ENCODE measurements at places on chromosomes 6 and 20. TPM values are rescaled to one million over a fixed set of nuclear protein-coding genes. Genes with fewer than 3 reads are reported as not detected.

Gene KIF16B
- total RNA-seq = 7.4 TPM

Gene SLC17A2
- total RNA-seq = not detected

Gene LST1
- total RNA-seq = 1.7 TPM

Gene FAM83C
- total RNA-seq = not detected

Gene EBF4
- not detected for total RNA-seq

Gene KCNK16
- not detected for total RNA-seq

Gene TMEM151B
- not detected for total RNA-seq

Gene SMPDL3A
- 0.81 TPM for total RNA-seq

Gene LTB
- total RNA-seq = 0.51 TPM

Gene HTR1E
- total RNA-seq = not detected

DNA sequence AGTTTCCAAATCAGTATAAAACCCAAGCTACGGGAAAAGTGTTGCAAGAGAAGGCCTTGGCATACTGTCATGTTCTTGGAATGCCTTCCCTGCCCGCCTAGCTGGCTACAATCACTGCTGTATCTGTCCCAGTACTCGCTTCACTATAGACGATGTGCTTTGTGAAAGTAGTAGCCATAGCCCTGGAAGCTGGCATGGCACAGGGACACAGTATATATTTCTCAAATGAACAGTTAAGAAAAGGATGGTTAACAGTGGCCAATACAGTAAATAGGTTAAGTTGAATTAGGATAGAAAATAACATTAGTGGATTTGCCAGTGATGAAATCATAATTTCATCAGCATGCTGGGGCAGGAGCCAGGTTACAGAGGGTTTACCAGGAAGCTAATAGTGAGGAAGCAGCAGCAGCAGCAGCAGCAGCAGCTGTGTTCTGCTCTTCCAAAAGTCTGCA lies 499.3 kb downstream of the CDKAL1 start:
- no peak overlapping the region for H3K27ac ChIP-seq
- H3K36me3 ChIP-seq = no peaks in the 10 kb centered on the region
- H3K27me3 ChIP-seq = no peaks in the 10 kb centered on the region

DNA sequence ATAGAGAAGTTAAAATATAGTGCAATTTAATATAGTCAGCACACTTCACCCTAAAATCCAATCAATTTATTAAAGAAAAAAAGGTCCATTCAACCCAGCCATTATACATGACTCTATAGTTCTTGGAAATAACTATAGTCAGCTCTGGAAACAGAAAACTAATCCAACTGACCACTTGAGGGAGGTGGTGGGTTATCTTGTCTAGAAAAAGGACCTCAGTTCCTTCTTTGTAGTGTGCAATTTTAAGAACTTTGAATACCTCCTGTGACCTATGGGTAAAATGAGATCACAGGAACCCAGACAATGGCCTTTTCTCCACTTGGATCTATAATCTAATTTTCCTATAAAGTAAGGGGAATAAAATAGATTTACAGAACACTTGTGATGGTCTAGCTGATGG lies 163.6 kb upstream of the CENPW start:
- no peak overlapping the region for H3K27ac ChIP-seq
- H3K36me3 ChIP-seq = no peaks in the 10 kb centered on the region
- peaks cover 2% of the 10 kb centered on the region for H3K4me1 ChIP-seq

GRCh38 chr6:166251655-166252054 lies 56.5 kb downstream of the PRR18 start:
- DNase-seq = no peak
- peaks cover 19% of the 10 kb centered on the region for H3K4me1 ChIP-seq
- no peaks in the 10 kb centered on the region for H3K36me3 ChIP-seq
- H3K4me3 ChIP-seq = no peak overlapping the region
- no peak overlapping the region for H3K27ac ChIP-seq

- H3K36me3 ChIP-seq = no peaks in the 10 kb centered on the region
- H3K27ac ChIP-seq = no peak overlapping the region
- no peaks in the 10 kb centered on the region for H3K27me3 ChIP-seq
- H3K4me1 ChIP-seq = peaks cover 5% of the 10 kb centered on the region
Measured at GRCh38 chr20:1005452-1006027, 3.4 kb upstream of the RSPO4 start.

DNA sequence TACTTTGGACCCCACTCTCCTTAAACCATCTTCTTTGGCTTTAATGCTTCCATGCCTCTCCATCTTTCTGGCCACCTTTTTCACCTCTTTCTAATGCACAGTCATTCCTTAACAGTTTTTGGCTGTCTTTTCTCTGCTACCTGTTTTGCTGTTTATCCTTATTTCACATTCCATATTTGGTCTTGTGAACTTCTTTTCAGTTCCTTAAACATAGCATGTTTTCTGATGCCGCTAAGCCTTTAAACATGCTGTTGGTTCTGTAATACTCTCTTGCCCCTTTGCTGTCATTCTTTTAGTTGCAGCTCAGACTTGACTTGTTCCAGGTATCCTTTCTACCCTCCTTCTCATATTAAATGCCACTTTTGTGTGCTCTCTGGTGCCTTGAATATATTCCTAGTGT lies 35.8 kb downstream of the TOP1 start:
- H3K27ac ChIP-seq = no peak overlapping the region
- H3K4me1 ChIP-seq = peaks cover 16% of the 10 kb centered on the region
- no peak for DNase-seq

DNA sequence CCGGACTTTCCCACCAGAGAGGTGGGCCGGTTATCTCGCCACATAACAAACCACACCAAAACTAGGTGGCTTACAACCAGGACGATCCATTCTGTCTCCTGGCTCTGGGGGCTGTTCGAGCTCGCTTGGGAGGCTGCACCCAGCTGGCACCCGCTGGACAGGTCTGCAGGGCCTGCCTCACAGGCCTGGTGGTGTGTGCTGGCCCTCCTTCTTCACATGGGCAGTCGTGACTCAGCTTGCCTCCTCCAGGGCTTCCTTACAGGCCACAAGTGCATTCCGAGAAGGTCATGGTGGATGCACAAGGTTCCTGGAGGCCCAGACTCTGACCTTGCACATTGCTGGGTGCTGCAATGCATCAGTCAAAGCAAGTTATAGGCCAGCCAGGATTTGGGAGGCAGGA lies 34.2 kb downstream of the FOXF2 start:
- H3K27me3 ChIP-seq = peaks cover 23% of the 10 kb centered on the region
- no peak overlapping the region for H3K4me3 ChIP-seq
- H3K4me1 ChIP-seq = no peaks in the 10 kb centered on the region
- no peak for DNase-seq
- H3K27ac ChIP-seq = no peak overlapping the region

- no peak for DNase-seq
- H3K27me3 ChIP-seq = no peaks in the 10 kb centered on the region
- no peak overlapping the region for H3K4me3 ChIP-seq
- H3K36me3 ChIP-seq = no peaks in the 10 kb centered on the region
- no peak overlapping the region for H3K27ac ChIP-seq
- H3K4me1 ChIP-seq = no peaks in the 10 kb centered on the region
Measured at GRCh38 chr6:108492131-108492766, 68.5 kb upstream of the FOXO3 start.

DNA sequence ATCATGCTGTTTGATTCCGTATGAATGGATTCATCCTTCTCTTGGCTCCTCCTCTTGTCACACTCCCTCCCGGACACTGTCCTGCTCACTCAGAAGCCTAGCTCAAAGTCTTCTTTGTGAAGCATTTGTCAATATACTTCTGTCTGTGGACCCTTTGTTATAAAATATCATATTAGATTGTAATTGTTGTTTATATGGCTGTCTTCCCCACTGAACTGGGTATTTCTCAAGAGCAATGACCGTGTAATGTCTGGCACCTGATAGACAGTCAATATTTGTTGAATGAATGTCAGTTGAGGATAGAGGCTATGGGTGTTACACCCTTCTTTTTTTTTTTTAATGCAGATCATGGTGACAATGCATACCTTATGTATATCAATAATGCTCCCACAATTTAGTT lies 335.3 kb downstream of the SOX4 start:
- H3K36me3 ChIP-seq = no peaks in the 10 kb centered on the region
- H3K4me3 ChIP-seq = no peak overlapping the region
- no peak overlapping the region for H3K27ac ChIP-seq
- no peak for DNase-seq
- no peaks in the 10 kb centered on the region for H3K27me3 ChIP-seq

GRCh38 chr6:30882759-30883684 lies 1.3 kb upstream of the DDR1 start:
- peak overlapping the region; percentile 54 for H3K4me3 ChIP-seq
- no peaks in the 10 kb centered on the region for H3K27me3 ChIP-seq
- DNase-seq = peak; percentile 59
- H3K27ac ChIP-seq = peak overlapping the region; percentile 70
- H3K36me3 ChIP-seq = no peaks in the 10 kb centered on the region
- peaks cover 68% of the 10 kb centered on the region for H3K4me1 ChIP-seq

DNA sequence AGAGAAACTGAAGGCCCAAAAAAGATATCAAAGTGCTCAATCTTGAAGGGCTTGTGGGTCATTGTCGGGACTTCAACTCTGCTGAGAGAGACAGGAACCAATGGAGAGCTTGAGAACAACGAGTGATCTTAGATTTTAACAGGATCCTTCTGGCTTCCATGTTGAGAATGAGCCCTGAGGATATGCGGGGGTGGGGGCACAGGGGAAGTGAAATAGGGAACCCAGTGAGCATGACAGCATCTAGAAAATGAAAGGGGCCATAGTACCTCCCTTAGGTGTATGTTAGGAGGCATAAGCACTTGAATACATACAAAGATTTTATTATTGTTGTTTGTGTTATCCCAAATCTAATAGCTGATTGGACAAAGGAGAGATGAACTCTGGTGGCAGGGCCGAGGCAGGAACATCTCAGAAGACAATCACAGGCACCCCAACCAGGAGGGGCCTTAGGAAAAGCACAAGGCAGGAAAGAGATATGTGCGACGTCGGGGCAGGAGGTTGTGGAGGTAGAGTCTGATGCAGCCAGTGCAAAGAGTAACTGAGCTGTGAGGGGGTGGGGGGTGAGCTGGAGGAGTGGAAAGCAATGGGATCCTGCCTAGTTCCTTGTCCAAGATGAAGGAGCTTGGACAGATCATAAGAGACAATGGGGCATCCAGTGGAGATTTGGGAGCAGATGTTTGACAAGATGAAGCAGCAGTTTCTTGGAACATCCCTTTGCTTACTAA lies 10.4 kb downstream of the TGM6 start:
- no peak overlapping the region for H3K27ac ChIP-seq
- H3K27me3 ChIP-seq = peaks cover 31% of the 10 kb centered on the region
- no peak overlapping the region for H3K4me3 ChIP-seq
- no peaks in the 10 kb centered on the region for H3K36me3 ChIP-seq

DNA sequence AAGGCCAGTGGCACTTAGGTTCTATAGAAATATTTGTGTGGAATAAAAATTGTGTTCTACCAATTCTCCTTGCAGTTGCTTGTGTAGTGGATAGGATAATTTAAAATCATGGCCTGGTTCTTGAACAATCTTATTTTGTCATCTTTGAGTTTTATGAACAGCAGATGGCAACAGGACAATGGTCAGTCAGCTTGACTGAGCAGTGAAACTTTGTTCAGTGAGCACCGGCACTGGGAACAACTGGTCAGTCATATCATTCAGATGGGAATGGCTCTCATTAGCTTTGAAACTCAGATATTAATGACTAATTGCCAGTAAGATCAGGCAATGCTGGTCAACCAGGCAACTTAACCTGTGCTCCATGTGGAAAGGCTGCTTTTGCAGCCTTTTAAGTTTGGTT lies 129.2 kb downstream of the BCKDHB start:
- no peak for DNase-seq
- H3K27ac ChIP-seq = no peak overlapping the region
- no peaks in the 10 kb centered on the region for H3K36me3 ChIP-seq
- no peaks in the 10 kb centered on the region for H3K4me1 ChIP-seq
- H3K27me3 ChIP-seq = no peaks in the 10 kb centered on the region
- no peak overlapping the region for H3K4me3 ChIP-seq

DNA sequence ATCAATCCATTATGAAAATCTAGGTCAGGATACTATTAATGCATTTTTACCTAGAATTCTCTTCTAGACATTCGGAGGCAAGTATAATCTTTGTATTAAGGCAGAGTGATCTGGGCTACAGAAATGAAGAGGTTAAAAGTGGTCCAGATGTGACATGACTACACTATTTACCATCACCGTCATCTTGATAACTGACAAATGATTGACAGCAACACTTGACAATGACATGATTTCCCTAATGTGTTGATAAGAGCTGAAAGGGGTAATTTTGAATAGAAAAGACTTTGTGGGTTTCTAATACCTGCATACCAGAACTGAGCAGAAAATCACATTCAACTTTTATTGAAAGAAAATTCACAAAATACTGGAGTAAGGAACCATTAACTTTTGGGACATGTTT lies 718.9 kb upstream of the MAP3K7 start:
- H3K27ac ChIP-seq = no peak overlapping the region
- H3K4me3 ChIP-seq = no peak overlapping the region
- DNase-seq = no peak
- H3K36me3 ChIP-seq = no peaks in the 10 kb centered on the region
- H3K27me3 ChIP-seq = no peaks in the 10 kb centered on the region

- H3K27ac ChIP-seq = no peak overlapping the region
- no peak for DNase-seq
- no peaks in the 10 kb centered on the region for H3K36me3 ChIP-seq
- H3K27me3 ChIP-seq = peaks cover 2% of the 10 kb centered on the region
- H3K4me1 ChIP-seq = no peaks in the 10 kb centered on the region
Measured at GRCh38 chr20:61671559-61671958, 394.1 kb downstream of the TAF4 start.

- H3K27ac ChIP-seq = no peak overlapping the region
- H3K4me3 ChIP-seq = no peak overlapping the region
- H3K36me3 ChIP-seq = no peaks in the 10 kb centered on the region
Measured at GRCh38 chr20:2616634-2617033, 35.8 kb upstream of the NOP56 start.

- H3K4me1 ChIP-seq = no peaks in the 10 kb centered on the region
- H3K27ac ChIP-seq = no peak overlapping the region
- no peak for DNase-seq
- H3K36me3 ChIP-seq = no peaks in the 10 kb centered on the region
Measured at GRCh38 chr6:5389086-5389745, 127.9 kb downstream of the FARS2 start.
